ENCODE measurements at places on chromosomes 2 and 18.

GRCh38 chr2:210606001-210606400 is 49.6 kb downstream of the CPS1 start:
- DNase-seq = no peak

DNA sequence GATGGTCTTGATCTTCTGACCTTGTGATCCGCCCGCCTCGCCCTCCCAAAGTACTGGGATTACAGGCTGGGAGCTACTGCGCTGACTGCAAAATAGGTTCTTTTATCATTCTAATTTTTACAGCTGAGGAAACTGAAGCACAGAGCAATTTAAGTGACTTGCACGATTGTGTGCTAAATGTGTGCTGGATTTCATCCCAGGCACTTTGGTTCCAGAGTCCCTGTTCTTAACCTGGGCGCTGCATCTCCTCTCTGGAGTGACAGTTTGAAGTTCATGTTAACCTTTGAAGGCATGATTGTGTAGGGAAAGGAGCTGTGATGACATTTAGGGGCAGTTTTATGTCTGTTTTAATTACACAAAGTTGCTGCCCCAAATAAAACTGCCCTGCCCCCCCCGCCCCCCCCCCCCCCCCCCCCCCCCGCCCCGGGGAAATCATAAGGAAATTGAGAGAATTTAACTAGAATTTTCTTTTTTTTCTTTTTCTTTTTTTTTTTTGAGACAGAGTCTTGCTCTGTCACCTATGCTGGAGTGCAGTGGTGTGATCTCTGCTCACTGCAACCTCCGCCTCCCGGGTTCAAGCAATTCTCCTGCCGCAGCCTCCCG is 5.6 kb downstream of the ACSL3 start:
- no peak for DNase-seq

DNA sequence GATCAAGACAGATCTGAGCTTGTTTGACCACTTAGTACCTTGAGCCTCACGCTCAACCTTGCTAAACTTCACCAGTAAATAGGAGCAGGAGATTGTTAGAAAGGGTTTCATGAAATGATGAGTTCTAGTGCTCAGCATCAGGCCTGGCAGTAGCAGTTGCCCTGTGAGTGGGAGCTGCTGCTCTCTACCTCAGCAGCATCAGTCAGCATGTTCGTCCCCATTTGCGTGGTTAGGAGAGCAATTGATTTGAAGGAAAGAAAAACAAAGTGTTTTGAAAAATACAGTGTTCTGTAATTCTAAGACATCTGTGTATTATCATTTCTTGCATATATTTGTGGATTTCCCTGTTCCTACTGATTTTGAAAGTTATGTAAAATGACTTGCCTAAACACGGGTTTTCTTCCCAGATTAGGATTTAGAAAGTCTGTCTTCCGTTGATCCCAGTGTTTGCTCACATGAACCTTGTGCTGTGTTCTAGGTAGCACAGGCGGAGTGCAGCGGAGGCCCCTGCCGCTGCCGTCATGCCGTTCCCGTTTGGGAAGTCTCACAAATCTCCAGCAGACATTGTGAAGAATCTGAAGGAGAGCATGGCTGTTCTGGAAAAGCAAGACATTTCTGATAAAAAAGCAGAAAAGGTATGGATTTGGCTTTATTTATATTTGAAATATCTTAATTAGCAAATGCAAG is 47.0 kb downstream of the CAB39 start:
- DNase-seq = no peak

- no peak for DNase-seq
Observed at GRCh38 chr18:7662866-7663265, 95.8 kb downstream of the PTPRM start.

DNA sequence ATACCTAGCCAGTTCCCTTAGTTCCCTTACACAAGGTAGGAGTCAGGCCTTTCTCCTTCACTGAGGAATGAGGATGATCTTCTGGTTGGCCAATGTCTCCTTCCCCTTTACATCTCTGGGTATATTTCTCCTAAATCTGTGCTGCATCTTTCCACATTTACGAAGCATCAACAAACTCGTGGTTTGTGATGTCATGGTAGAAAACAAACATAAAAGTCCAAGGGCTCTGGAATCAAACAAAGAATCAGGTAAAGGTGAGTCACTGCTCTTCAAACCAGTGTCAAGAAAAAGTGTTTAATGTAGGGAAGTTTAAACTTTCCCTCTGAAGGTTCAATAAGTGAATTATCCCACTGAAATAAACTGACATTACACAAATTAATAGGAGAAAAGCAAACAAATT is 122.9 kb downstream of the METTL8 start:
- no peak for DNase-seq

DNA sequence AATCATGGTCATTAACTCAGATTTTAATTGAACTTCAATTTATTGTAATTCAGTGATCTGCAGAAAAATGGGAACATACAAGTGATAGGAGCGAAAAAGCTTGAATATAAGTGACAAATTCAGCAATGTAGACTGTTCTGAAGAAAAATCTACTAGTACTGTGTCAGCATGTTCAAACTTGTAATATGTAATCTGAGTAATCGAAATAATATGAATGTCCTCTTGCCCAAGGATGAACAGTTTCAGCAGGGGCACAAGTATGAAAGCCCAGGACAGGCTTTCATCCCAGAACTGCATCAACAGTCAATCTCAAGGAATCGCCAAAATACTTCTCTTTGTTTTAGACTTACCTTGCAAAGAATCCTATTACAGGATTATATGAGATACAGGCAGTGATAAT is 1110.5 kb downstream of the LRP1B start:
- DNase-seq = no peak

DNA sequence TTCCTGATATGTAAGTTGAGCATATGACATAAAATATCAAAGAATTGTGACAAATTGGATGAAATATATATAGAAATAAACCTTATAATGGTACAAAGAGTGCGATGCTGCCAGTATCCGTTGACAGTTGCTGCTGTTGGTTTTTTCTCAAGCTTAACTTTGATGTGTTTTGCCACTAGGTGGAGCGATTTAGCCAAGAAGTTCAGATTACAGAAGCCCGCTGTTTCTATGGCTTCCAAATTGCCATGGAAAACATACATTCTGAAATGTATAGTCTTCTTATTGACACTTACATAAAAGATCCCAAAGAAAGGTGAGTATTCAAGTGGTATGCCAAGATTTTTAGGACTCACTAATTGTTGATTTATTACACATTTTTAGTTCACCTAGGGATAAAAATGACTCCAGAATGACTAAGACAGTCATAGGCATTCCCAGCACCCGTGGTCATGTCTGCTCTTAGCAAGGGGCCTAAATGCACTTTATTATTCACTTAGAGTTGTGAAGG is 2.1 kb downstream of the RRM2 start:
- peak; percentile 39 for DNase-seq

DNA sequence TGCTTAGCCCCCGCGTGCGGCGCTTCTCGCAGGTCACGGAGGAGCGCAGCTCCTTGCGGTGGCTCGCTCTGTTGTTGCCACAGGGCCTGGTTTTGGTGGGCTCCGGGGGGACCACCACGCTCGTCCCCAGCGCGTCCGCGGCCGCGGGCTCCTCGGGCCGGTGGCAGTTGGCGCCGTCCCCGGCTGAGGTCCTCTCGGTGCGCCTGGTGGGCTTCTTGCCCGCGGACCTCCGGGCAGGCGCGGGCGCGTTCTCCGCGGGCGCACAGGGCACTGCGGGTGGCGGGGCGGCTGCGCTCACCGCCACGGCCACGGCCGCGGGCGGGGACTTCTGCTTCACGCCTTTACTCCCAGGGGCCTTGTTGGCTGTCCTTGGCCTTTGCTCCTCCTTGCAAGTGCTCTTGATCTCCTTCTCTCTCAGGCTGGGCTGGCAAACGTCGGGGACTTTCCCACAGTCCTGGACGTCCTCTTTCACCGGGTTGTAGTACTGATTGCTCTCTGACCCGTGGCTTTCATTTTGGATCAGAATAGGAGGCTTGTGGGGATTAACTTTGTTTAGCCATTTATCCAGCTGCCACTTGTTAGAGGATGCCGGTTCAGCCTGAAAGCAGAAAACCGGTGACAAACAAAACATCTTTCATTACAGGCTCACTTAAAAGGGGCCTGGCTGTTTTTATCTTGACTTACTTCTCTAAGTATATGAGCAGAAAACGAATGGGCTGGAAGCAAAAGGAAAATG is 104.0 kb upstream of the REV1 start:
- no peak for DNase-seq

GRCh38 chr2:111106706-111107105 is 14.0 kb upstream of the BCL2L11 start:
- no peak for DNase-seq

GRCh38 chr2:208350610-208351009 is 56.0 kb upstream of the PTH2R start:
- DNase-seq = no peak

- DNase-seq = no peak
Observed at GRCh38 chr2:216583147-216583546, 50.1 kb upstream of the IGFBP2 start.

GRCh38 chr18:5895876-5896740 is 786 bp upstream of the TMEM200C start:
- DNase-seq = no peak

- DNase-seq = no peak
Observed at GRCh38 chr2:140178234-140178633, 1398.0 kb upstream of the NXPH2 start.

DNA sequence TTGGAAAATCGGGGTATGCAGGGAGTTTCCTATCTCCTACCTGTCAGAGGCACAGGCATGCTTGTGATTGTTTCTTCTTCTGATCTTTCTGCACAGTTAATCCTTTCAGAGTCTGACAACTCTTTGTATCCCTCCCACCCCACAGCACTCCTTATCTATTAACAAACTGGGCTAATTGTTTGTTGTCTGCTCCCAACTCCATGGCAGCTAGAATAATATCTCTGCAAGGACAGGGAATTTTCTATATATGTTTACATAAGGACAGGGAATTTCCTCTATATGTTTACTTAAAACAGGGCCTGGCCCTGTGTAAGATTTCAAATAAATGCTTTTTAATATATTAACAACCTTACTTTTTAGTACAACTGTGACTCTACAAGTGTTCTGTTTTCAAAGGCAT is 36.0 kb upstream of the VRK2 start:
- no peak for DNase-seq

GRCh38 chr2:224952936-224953657 is 89.2 kb downstream of the DOCK10 start:
- DNase-seq = no peak

- no peak for DNase-seq
Observed at GRCh38 chr18:7064346-7064745, 53.3 kb downstream of the LAMA1 start.

GRCh38 chr2:226446406-226447001 is 353.1 kb downstream of the IRS1 start:
- no peak for DNase-seq

DNA sequence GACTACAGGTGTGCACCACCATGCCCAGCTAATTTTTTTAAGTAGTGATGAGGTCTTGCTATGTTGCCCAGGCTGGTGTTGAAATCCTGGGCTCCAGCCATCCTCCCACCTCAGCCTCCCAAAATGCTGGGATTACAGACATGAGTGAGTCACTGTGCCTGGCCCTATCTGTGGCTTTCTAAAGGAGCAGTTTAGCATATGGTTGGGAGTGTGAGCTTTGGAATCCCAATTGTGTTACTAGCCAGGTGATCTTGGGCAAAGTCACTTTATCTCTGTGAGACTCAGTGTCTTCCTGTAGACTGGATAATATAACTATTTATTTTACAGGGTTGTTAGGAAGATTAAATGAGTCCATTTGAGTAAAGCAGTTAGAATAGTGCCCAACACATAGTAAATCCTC is 19.8 kb upstream of the SMAD4 start:
- DNase-seq = no peak

GRCh38 chr2:96811917-96812316 is 4.2 kb upstream of the CNNM3 start:
- no peak for DNase-seq

DNA sequence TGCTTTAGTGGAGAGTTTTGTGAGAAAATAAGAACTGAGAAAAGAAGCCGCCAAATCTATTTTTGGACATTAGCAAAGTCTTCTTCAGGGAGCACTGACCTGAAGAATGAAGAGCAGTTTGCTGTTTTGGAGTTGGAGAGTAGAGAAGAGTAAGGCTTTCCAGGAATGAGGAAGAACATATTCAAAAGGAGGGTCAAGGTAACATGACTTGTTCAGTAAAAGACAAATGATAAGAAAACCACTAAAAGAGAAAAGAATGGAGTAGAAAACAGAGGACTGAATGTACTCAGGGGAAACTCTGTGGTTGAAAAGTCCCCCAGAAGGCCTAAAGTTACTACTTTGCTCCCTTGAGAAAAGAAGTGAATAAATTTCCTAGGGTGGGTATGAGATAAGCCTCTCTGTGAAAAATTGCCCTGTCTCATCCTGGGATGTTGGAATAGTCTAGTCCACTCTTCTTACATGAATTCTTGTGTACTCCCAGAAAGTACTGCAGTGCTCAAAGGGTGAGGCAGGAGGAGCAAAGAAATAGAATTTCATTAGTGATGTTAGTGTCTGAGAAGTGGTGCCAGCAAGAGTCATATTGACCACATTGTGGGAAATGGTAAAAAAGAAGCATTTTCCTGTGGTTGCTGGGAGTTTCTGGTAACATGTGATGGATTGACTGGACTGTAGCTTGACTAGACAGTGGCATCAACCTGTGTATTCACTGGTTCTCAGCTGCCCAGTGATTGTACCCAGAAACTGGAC is 27.8 kb downstream of the MBD5 start:
- DNase-seq = no peak

GRCh38 chr2:168424112-168424951 is 31.7 kb upstream of the CERS6 start:
- no peak for DNase-seq

DNA sequence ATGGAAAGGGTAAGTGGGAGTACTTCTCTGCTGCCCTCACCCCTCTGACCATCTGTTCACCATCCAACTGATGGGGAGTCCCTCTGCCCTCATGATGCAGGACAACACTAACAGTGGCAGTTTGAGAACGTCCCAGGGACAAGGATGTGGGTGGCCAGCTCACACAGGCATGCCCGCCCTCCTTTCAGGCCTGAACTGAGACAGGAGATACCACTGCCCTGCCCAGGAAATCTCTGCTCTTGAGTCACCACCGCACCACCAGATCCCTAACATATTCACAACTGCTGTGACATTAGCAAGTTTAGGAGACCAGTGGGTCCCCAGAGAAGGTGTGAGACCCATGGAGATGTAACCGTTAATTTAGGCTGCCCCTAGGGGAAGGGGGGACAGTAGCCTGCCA is 66.2 kb downstream of the TRAPPC8 start:
- no peak for DNase-seq

- no peak for DNase-seq
Observed at GRCh38 chr2:89837962-89838625, 1146.6 kb downstream of the RPIA start.

DNA sequence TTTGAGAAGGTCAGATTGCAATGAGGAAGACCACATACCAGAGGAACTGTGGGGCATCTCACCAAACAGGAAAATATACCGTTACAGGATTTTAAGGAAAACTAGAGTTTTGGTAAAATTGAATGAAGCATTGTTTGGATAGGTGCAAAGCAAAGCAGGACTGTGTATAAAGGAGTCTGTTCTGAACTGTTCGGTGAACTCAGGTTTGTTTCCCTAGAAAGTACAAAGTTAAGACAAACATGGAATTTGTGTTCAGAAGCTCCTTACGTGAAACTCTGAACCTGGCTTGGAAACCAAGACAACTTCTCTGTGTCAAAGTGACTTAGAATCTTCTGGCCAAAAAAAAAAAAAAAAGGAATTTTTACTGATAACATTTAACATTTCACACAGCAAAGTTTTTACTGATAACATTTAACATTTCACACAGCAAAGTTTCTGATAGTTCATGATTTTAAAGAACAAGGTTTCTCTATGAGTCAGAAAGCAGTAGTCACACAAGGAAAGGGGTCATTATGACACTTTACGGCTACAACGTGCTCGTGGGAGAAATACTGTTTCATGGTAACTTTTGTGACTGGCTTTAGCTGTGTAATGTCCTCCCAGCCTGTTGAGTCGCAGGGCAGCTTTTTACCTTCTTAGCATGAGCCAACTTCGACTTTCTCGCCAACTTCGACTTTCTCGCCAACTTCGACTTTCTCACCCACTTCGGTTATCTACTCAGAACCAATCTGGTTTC is 21.2 kb upstream of the TET3 start:
- no peak for DNase-seq
